Bronchus fibroblast of lung (primary cell): ENCODE measurements at places on chromosomes 7 and 10. TPM values are rescaled to one million over a fixed set of nuclear protein-coding genes. Genes with fewer than 3 reads are reported as not detected.

The ACTL6B gene
- not detected in 2 replicates for total RNA-seq

The PRPS1L1 gene
- not detected in 2 replicates for total RNA-seq

The GBF1 gene
- total RNA-seq, result 40.1 and 40.2 TPM in 2 replicates

The C10orf71 gene
- total RNA-seq, result not detected in 2 replicates

The RAMP3 gene
- not detected in 2 replicates for total RNA-seq

The SFTPD gene
- under 0.01 TPM in 1 of 2 replicates, not detected in the other for total RNA-seq

The ITIH5 gene
- 0.15 and 0.67 TPM in 2 replicates for total RNA-seq

The ADRA2A gene
- total RNA-seq, result not detected in 2 replicates

The CYP3A7 gene
- total RNA-seq, result 0.34 TPM in 1 of 2 replicates, not detected in the other

The C7orf57 gene
- 0.17 TPM in 1 of 2 replicates, not detected in the other for total RNA-seq

The CNNM1 gene
- under 0.01 TPM in 2 replicates for total RNA-seq

The LIPM gene
- not detected in 2 replicates for total RNA-seq

The CTAGE6 gene
- total RNA-seq, result not detected in 2 replicates

The HELLS gene
- total RNA-seq, result 15.9 and 28.6 TPM in 2 replicates

The OR2A1 gene
- under 0.01 TPM in 2 replicates for total RNA-seq

The DNAJB6 gene
- total RNA-seq, result 111 and 135 TPM in 2 replicates

The TFEC gene
- total RNA-seq, result not detected in 2 replicates

The PAX4 gene
- total RNA-seq, result not detected in 2 replicates

The TRIM50 gene
- not detected in 2 replicates for total RNA-seq

The ARHGEF35 gene
- 0.84 and 0.89 TPM in 2 replicates for total RNA-seq

The STAG3 gene
- total RNA-seq, result 0.84 and 1.8 TPM in 2 replicates

The TFPI2 gene
- 4.6 and 5.0 TPM in 2 replicates for total RNA-seq

The FBXO24 gene
- 0.50 and 1.0 TPM in 2 replicates for total RNA-seq

The HILPDA gene
- total RNA-seq, result 18.5 and 24.1 TPM in 2 replicates

The GPR158 gene
- not detected in 2 replicates for total RNA-seq

The PKD2L1 gene
- not detected in 2 replicates for total RNA-seq

The PLEKHS1 gene
- total RNA-seq, result not detected in 2 replicates

The RARRES2 gene
- total RNA-seq, result 9.5 and 11.9 TPM in 2 replicates

The EN2 gene
- not detected in 2 replicates for total RNA-seq

The HOXA4 gene
- total RNA-seq, result 2.2 and 3.1 TPM in 2 replicates

The RSPH10B2 gene
- not detected in 2 replicates for total RNA-seq

The CRYGN gene
- not detected in 2 replicates for total RNA-seq

The H2BK1 gene
- not detected in 2 replicates for total RNA-seq

The TLX1 gene
- not detected in 2 replicates for total RNA-seq

The ADCYAP1R1 gene
- not detected in 2 replicates for total RNA-seq

The KNDC1 gene
- 0.15 and 0.17 TPM in 2 replicates for total RNA-seq

The FGL2 gene
- 0.15 and 0.34 TPM in 2 replicates for total RNA-seq

The PRDX3 gene
- total RNA-seq, result 168 and 183 TPM in 2 replicates

The HPSE2 gene
- total RNA-seq, result under 0.01 TPM in 1 of 2 replicates, not detected in the other

The COL13A1 gene
- 17.4 and 24.4 TPM in 2 replicates for total RNA-seq

The FAM25A gene
- not detected in 2 replicates for total RNA-seq

The COG5 gene
- total RNA-seq, result 27.9 and 38.4 TPM in 2 replicates

The CFAP69 gene
- total RNA-seq, result 0.30 and 0.67 TPM in 2 replicates

The PLCE1 gene
- 3.0 and 3.5 TPM in 2 replicates for total RNA-seq

The CFAP70 gene
- total RNA-seq, result under 0.01 and 0.34 TPM in 2 replicates

The PRF1 gene
- total RNA-seq, result not detected in 2 replicates

The CCM2 gene
- total RNA-seq, result 62.0 and 62.9 TPM in 2 replicates

The FAM25G gene
- total RNA-seq, result not detected in 2 replicates

The OPN1SW gene
- not detected in 2 replicates for total RNA-seq
